ENCODE measurements at places on chromosomes 6 and 20.

GRCh38 chr6:33959661-33960344, 156.0 kb upstream of the MLN start:
- H3K27me3 ChIP-seq, result peaks cover 54% of the 10 kb centered on the region
- H3K4me1 ChIP-seq, result no peaks in the 10 kb centered on the region
- no peak for DNase-seq
- H3K36me3 ChIP-seq, result no peaks in the 10 kb centered on the region
- no peak overlapping the region for H3K27ac ChIP-seq
- H3K4me3 ChIP-seq, result no peak overlapping the region

DNA sequence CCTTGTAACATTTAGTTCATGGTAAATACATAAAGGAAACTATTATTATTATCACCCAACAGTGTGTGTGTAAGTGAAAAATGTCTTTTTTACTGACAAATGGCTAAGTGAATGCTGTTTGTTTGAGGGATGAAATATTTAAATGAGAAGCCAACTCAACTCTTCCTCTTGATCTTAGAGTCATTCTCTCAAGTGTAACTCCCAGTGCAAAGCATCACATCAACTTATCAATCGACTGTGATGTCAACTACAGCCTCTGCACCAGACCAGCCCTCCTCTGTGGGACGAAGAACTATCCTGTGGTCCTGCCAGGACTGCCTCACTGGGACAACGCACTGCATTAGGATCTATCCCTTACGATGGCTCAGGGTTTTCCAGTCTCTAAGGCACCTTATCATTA, 5.3 kb downstream of the C6orf15 start:
- no peak overlapping the region for H3K27ac ChIP-seq
- no peaks in the 10 kb centered on the region for H3K4me1 ChIP-seq
- no peaks in the 10 kb centered on the region for H3K36me3 ChIP-seq

- no peak for DNase-seq
- no peak overlapping the region for H3K27ac ChIP-seq
- no peaks in the 10 kb centered on the region for H3K4me1 ChIP-seq
- no peak overlapping the region for H3K4me3 ChIP-seq
- H3K36me3 ChIP-seq, result no peaks in the 10 kb centered on the region
Observed at GRCh38 chr6:31070711-31071197, 41.6 kb downstream of the C6orf15 start.

GRCh38 chr6:107697682-107698081, 126.4 kb downstream of the SCML4 start:
- no peak for DNase-seq
- H3K27ac ChIP-seq, result no peak overlapping the region
- no peaks in the 10 kb centered on the region for H3K36me3 ChIP-seq
- no peaks in the 10 kb centered on the region for H3K27me3 ChIP-seq

DNA sequence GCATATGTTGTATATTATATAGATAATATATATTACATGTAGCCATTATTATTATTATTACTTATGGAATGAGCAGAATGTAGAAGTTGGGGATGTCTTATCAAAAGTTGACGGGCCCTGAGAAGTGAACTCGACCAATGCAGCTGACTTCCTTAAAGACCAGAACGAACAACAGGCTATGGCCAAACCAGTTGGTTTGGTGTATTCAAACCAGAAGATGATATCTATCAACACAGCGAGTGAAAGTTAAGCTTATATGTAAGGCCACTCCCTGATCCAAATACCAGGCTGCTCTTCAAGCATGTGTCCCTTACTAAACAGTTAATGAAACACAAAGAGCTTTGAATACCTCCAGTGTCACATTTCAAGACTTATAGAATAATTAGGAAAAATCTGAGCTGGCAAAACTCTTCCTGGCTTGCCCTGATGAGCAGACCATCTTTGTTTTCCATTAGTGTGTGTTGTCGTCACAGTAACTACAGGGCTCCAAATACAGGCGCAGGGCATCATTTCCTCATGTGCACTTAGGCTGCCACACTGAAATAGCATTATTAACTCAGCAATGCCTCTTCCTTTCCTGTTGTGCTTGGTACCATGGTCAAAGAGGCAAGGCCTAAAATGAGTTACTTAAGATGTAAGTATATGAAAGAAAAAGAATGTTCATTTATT, 6.6 kb downstream of the FILIP1 start:
- H3K27ac ChIP-seq, result no peak overlapping the region
- no peak overlapping the region for H3K4me3 ChIP-seq
- H3K27me3 ChIP-seq, result no peaks in the 10 kb centered on the region

- H3K27ac ChIP-seq, result no peak overlapping the region
- H3K36me3 ChIP-seq, result no peaks in the 10 kb centered on the region
- no peak overlapping the region for H3K4me3 ChIP-seq
- H3K27me3 ChIP-seq, result no peaks in the 10 kb centered on the region
Observed at GRCh38 chr20:60470366-60470765, 512.1 kb downstream of the CDH26 start.

DNA sequence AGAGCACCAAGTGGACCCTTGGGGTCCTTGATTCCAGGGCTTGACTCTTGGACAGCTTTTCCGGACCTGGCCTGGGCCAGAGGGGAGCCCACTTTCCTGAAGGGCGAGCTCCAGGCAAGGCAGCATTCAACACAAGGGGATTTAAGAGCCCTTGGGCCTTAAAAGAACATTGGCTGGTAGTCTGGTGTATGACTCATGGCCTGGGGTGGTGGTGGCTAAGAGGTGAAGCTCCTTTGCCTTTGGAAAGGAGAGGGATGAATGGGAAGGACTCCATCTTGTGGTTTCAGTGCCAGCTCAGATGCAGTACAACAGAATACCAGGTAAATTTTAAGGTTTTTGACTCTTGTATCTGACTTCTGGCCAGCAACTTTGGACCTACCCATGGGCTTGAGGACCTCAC, 760.7 kb downstream of the GRIK2 start:
- no peak for DNase-seq
- H3K27me3 ChIP-seq, result no peaks in the 10 kb centered on the region
- H3K36me3 ChIP-seq, result no peaks in the 10 kb centered on the region
- no peaks in the 10 kb centered on the region for H3K4me1 ChIP-seq
- no peak overlapping the region for H3K4me3 ChIP-seq
- no peak overlapping the region for H3K27ac ChIP-seq
